SJSA1 (cell line): ENCODE measurements at places on chromosomes 11 and 22. TPM values are rescaled to one million over a fixed set of nuclear protein-coding genes. Genes with fewer than 3 reads are reported as not detected.

DNA sequence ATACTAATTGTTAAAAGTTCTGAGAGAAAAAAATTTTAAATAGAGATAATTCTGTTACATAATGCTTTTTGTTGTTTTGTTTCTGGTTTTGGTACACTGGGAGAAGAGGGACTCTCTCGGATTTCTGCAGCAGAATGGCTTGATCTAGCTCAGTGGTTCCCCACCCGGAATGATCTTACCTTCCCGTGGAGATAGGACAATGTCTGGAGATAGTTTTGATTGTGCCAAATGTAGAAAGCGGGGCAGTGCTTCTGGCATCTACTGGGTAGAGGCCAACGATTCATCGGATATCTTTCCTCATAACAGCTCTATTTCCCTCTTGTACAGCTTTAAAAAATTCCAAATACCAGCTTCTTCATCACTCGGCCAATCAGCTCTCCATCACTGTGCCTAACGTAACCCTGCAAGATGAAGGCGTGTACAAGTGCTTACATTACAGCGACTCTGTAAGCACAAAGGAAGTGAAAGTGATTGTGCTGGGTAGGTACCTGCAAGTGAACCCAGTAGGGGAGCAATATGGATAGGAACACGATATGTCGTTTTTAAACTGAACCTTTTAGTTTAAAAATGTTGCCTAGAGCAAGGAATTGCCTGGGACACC is 13.2 kb downstream of the CRTAM start:
- H3K27ac ChIP-seq: no peak overlapping the region
- H3K4me3 ChIP-seq: no peak overlapping the region
- no peaks in the 10 kb centered on the region for H3K27me3 ChIP-seq
- no peak for DNase-seq
- H3K36me3 ChIP-seq: no peaks in the 10 kb centered on the region

GRCh38 chr11:113396690-113397089 is 9.1 kb downstream of the ANKK1 start:
- no peak overlapping the region for H3K4me3 ChIP-seq
- no peak for DNase-seq
- H3K4me1 ChIP-seq: no peaks in the 10 kb centered on the region
- no peaks in the 10 kb centered on the region for H3K36me3 ChIP-seq

Gene AGBL2
- 0.45 TPM in 1 of 2 replicates, not detected in the other for total RNA-seq

DNA sequence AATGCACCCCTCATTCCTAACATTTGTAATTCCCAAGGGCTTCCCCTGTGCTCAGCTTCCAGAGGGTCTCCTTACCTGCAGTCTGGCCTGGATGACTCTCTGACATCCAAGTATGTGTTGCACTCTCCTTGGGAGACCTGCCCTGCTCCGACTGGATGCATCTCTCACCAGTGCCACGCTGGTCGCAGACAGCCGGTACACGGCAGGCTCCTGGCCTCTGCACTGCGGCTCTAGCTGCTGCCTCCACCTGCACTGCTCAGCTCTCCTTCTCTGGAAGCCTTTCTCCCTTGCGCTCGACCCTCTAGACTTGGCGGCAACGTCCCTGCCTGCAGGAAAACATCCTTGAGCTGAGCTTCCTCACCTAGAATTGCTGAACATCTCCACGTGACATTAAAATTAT is 685.9 kb downstream of the BRD1 start:
- no peak overlapping the region for H3K4me3 ChIP-seq
- no peaks in the 10 kb centered on the region for H3K36me3 ChIP-seq
- no peaks in the 10 kb centered on the region for H3K4me1 ChIP-seq
- no peak for DNase-seq

DNA sequence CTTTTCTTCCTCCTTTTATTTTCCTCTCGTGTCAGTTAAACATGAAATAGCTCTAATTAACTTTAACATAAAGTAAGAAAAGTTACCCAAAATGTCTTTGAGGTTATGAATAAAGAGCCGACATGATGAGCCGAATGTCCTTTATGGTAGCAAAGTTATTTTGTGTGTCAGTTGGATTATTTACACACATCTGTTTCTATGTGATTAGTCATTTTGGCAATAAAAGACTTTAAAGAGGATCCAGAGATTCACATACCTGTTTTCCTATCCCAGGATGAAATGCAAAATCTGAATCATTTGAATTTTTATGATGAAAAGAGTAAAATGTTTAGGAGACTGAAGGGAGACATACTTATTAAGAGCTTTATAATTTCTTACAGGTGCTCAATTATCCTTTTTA is 34.0 kb upstream of the TECTA start:
- no peak overlapping the region for H3K27ac ChIP-seq
- DNase-seq: no peak
- no peaks in the 10 kb centered on the region for H3K36me3 ChIP-seq
- H3K4me3 ChIP-seq: no peak overlapping the region
- H3K4me1 ChIP-seq: no peaks in the 10 kb centered on the region; the same call in 1 of the 2 replicates

- H3K36me3 ChIP-seq: no peaks in the 10 kb centered on the region
- no peaks in the 10 kb centered on the region for H3K27me3 ChIP-seq
- no peaks in the 10 kb centered on the region for H3K4me1 ChIP-seq
- DNase-seq: no peak
- no peak overlapping the region for H3K27ac ChIP-seq
- no peak overlapping the region for H3K4me3 ChIP-seq
Observed at GRCh38 chr11:105312266-105312665, 172.7 kb upstream of the CARD18 start.
